Lung microvascular endothelial cell (primary cell): ENCODE measurements at places on chromosomes 6 and 20. TPM values are rescaled to one million over a fixed set of nuclear protein-coding genes. Genes with fewer than 3 reads are reported as not detected.
A peak's percentile ranks its signal among the peaks of the same experiment; 100 is the strongest.

The RAB23 gene
- 3.6 and 3.9 TPM in 2 replicates for total RNA-seq

The AVP gene
- total RNA-seq = not detected in 2 replicates

The FYN gene
- total RNA-seq = 53.4 and 77.0 TPM in 2 replicates

The BPIFB4 gene
- not detected in 2 replicates for total RNA-seq

The FANCE gene
- total RNA-seq = 8.7 and 12.7 TPM in 2 replicates

DNA sequence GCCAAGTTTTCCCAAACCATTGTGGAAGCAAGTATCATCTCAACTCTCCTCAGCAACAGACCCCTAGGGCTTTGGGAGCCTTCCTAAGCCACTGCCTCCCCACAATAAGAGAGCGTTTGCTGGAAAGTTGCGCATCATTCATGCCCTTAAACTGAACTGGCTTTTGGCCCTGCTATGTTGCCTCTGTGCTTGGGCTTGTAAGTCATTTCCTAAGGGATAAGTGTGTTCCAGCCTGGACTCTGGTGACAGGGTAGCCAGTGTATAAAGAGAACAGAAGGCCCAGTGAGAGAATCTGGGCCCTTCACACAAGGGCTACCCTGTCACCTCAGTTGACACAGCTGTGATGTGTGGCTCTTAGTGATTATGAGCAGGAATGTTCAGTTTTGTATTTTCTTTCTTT lies 77.8 kb downstream of the COL9A1 start:
- no peak for DNase-seq

- DNase-seq = no peak
These were observed 15.2 kb upstream of the SDHAF4 start for GRCh38 chr6:70551566-70551965.

GRCh38 chr6:79465381-79465780 lies 71.8 kb downstream of the LCA5 start:
- DNase-seq = peak; percentile 10

DNA sequence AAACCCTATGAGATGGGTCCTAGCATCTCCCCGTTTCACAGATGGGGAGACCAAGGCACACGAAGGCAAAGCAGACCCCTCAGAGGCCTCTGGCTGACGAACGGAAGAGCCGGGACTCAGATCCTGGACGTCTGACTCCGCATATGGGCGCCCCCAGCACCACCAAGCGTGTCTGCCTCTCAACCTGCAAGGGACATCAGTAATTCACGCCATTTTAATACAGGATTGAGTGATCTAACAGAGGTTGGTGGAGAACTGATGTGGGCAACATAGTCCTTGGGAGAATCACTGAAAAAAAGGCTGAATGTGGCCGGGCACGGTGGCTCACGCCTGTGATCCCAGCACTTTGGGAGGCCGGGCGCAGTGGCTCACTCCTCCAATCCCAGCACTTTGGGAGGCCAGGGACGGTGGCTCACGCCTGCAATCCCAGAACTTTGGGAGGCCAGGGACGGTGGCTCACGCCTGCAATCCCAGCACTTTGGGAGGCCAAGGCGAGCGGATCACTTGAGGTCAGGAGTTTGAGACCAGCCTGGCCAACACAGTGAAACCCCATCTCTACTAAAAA lies 206.6 kb downstream of the DLL1 start:
- no peak for DNase-seq

DNA sequence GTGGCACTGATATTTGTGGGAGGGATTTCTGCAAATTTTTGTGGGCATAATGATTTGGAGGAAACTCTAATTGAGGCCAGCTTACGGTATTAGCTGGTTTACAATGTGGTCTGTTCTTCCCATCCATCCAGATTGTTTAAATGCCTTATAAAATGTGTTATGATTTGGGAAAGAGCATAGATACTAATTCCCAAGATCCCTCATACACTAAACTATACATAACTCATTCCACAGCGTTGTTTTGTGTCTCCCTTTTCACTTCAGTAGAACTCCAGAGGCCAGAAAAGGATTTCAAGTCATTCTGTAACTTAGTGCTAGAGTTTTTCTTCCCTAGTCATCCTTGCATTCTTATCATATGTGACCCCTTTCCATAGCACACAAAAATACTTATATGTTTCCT lies 292.6 kb upstream of the NT5E start:
- DNase-seq = no peak

DNA sequence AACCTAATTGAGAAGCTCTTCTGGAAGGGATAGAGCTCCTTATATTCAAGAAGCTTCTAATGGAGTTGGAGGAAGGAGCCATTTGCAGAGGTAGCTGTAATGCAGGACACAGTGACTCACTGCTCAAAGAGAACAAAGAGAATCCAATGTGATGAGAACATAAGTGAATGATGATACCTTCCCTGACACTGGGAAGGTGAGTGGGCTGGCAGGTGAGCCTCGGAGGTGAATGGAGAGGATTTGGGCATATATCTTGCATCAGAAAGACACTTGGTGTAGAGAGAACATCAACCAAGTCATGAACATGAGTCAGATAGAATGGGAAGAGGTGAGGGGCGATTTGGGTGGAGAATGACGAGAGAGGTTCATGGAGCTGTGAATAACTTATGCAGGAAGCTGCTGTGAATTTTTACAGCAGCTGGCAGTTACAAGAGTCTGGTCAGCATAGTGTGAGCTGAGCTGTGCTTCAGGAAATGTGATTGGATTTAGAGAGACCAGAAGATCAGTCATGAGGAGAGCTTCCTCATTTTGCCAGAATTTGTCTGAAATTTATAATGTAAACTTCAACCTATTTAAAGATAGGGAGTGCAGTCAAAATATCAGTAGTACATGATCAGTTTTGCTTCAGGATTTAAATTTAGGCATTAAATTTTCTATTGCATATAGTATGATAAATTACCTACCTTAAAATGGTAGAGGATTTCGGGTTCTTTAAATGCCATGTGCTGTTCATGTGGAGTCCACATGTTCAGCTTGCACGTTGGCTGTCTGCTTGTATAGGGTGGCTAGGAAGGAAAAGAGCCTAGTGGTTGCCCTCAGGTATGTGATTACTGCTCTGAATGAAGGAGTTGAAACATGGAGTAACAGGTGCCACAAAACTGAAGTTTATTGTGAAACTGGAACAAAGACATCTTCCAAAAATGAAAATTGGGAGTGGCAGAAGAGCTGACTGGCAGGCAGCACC lies 59.2 kb upstream of the KIF25 start:
- no peak for DNase-seq

GRCh38 chr6:39430446-39430845 lies 107.9 kb upstream of the KCNK16 start:
- no peak for DNase-seq

GRCh38 chr6:63930848-63931247 lies 295.2 kb downstream of the PHF3 start:
- no peak for DNase-seq

GRCh38 chr20:433300-433975 lies 25.3 kb downstream of the RBCK1 start:
- no peak for DNase-seq

DNA sequence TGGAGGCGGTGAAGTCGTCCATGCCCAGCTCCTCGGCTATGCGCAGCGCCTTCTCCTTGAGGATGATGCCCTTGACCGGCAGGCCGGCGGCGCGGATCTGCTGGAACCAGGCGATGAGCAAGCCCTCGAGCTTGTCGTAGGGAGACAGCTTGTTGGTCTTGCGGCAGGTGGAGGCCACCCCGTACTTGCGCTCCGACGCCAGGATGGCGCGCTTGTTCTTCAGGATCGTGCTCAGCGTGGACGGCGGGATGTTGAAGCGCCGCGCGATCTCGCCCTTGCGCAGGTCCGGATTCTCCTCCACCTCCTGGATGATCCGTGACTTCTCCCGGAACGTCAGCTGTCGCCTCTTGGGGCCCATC lies 435 bp downstream of the CENPB start:
- DNase-seq = peak; percentile 80

DNA sequence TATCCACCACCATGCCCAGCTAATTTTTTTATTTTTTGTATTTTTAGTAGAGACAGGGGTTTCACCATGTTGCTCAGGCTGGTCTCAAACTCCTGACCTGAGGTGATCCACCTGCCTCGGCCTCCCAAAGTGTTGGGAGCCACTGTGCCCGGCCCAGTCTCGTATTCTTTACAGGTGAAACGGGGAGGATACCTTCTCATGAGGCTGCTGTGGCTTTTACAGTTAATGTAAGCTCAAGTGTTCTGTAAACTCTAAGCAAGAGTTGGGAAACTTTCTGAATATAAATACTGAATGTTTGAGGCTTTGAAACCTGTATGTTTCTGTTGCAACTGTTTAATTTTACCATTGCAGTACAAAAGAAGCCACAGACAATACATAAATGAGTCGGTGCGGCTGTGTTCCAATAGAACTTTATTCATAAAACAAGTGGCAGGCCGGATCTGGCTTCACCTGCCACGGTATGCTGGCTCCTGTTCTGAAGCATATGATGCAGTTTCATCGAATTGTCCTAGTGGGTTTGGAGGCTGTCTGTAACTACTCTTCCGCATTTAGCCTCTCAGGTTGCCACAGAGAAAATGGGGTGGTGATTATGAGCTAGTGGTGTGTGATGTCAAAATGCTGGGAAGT lies 192.5 kb upstream of the ZFP64 start:
- no peak for DNase-seq

DNA sequence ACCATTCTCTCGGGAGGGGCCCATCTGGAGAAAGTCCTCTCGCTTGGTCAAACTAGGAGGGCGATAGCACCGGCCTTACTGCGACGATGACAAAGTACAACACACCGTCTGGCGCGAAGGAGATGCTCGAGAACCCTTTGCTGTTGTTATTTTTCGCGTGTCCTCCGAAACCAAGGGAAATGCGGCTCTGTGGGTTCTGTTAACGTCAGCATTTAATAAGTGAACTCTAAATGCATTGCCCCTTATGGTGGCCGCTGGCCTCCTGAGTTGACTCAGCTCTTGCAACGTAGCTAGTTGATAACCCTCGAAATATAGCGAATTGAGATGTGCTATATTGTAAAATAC lies 577 bp upstream of the SCAND1 start:
- DNase-seq = peak; percentile 50

DNA sequence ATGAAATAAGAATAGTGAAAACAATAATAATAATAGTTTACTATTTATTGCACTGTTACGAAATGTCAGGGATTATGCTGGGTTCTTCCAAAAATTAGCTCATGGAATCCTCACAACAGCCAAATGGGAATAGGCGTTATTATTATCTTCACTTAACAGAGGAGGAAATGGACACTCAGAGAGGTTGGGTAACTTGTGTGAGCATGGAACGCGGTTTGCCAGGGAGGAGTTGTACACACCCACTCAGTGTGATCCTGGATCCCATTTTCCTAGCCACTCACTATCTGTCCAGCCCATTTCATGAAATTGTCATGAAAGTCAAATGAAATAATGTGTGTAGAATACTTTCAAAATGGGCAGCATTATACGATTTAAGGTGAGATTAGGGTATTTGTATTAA lies 4.6 kb downstream of the NELFCD start:
- DNase-seq = no peak

GRCh38 chr6:33694401-33694931 lies 17.0 kb downstream of the UQCC2 start:
- peak; percentile 68 for DNase-seq

DNA sequence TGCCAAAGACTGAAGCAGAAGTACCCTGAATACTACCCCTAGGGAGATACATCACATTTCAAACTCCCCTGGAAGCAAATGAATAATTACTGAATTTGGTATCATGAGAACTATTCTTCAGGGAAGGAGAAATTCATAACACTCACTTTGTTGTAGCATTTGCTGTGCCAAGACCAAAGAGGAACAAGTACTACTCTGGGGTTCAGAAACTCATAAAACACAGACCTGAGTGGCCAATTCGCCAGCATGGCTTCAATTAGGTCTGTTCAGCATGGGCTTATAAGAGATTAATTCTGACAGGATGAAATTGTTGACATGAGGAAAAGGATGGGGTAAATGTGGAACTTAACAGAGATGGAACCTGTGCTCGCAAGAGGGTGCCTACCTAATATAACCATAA lies 6.5 kb downstream of the ELOVL5 start:
- no peak for DNase-seq

- DNase-seq = no peak
These were observed 9.0 kb downstream of the SFT2D1 start for GRCh38 chr6:166333172-166333995.

DNA sequence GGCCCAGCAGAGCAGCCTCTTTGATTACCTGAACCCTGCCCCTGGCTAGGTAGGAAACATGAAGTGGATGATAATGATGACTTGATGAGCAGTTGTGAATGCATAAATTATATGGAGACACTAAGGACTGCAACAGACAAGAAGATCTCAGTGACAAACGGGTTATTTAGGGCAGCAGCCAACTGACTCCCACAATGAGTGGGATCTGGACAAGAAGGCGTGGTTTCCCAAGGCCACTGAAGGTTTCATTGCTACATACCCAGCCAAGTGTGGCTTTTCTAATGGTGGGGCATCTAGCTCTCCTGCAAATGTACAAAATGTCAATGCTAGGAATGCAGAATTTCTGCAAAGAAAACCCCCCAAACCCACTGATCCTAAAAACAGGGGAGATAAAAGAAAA lies 29.4 kb downstream of the RING1 start:
- DNase-seq = no peak

GRCh38 chr6:68689910-68690309 lies 54.8 kb downstream of the ADGRB3 start:
- no peak for DNase-seq

DNA sequence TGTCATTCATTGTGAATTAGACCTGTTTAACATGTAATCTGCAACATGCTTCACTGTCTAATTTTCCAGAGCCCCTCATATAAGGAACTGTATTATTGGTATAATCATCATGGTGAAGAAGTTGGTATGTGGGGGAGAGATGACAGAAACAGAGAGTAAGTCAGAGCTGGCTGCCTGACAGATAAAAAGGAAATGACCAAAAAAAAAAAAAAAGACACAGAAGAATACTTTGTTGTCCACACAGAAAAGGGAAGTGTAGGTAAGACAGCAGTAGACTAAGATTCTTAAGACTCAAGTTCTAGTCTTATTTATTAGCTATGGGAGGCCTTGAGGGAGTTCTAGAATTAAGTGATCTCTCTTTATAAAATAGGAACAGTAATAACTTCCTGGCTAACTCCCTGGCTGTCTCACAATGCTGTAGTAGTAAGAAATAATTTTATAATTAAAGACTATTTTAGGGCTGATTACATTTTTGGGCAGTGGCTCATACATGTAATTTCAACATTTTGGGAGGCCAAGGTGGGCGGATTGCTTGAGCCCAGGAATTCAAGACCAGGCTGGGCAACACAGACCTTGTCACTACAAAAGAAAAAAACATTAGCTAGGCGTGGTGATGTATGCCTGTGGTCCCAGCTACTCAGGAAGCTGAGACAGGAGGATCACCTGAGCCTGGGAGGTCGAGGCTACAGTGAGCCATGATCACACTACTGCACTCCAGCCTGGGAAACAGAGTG lies 102.5 kb downstream of the PRL start:
- DNase-seq = no peak

DNA sequence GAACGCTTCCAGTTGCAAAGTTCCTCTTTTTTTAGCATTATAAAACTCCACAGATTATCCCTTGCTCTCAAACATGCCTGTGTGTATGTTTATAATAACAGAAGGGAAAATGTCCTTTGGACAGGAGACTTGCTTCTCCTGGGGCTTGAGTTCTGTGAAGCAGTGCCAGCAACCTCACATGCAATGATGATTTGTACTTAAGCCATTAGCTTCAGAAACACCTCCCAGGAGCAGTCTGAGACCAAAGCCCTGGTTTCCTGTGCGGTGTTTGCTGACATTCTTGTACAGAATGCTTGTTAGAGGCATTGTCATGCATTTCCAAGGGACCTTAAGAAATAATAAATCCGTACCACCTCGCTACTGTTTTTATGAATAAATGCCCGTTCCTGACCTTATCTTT lies 752.8 kb downstream of the CBLN4 start:
- DNase-seq = no peak
